ENCODE measurements at places on chromosomes 6 and 20.

GRCh38 chr20:62417981-62418708 is 9.2 kb downstream of the RBBP8NL start:
- DNase-seq = no peak

DNA sequence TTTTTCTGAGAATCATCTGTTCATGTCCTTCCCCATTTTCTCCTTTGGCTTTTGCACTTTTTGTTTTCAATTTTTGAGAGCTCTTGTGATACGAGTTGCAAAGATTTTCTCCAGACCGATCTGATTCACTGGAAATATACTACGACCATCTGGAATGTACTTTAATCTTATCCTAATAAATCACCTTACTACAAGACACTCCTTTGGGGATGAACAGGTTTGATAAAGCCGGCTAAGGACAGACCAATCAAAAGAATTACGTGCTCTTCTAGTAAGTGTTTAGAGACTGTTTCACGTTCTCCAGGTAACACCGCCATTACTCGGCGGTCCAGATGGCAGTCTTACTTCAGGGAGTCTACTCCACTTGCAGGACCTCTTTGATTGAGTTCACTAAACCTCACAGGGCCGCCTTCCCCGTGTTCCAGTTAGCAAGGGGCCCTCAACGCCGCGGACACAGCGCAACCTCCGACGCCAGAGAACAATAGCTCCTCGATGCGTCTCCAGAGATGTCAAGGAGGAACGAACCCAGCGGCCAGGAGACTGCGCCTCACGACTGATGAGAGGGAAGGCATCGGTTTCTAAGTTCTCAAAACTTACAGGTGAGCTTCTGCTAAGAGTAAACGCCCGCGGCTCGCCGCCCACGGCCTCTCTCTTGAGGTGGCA is 920 bp upstream of the WTAP start:
- no peak for DNase-seq

GRCh38 chr20:56420028-56420427 is 8.0 kb downstream of the CASS4 start:
- no peak for DNase-seq

DNA sequence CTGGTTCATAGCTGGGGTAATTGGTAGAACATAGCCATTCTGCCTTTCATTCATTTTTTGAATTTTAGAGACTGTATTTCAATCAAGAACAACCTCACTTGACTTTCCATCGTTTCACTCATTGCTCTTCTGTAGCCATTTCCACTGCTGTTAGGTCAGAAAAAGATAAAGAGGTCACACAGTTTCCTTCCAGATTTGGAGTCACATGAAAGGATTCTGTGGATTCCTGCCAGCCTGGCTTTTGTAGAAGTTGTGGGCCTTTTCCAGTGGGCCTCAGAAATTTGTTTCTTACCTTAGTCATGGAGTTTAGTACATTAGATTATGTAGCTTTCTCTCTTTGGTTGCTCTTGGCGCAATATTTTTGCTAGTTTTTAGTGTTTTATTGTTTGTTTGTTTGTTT is 157.8 kb downstream of the SASH1 start:
- no peak for DNase-seq

- DNase-seq = no peak
Observed at GRCh38 chr20:8527998-8528723, 396.1 kb downstream of the PLCB1 start.

DNA sequence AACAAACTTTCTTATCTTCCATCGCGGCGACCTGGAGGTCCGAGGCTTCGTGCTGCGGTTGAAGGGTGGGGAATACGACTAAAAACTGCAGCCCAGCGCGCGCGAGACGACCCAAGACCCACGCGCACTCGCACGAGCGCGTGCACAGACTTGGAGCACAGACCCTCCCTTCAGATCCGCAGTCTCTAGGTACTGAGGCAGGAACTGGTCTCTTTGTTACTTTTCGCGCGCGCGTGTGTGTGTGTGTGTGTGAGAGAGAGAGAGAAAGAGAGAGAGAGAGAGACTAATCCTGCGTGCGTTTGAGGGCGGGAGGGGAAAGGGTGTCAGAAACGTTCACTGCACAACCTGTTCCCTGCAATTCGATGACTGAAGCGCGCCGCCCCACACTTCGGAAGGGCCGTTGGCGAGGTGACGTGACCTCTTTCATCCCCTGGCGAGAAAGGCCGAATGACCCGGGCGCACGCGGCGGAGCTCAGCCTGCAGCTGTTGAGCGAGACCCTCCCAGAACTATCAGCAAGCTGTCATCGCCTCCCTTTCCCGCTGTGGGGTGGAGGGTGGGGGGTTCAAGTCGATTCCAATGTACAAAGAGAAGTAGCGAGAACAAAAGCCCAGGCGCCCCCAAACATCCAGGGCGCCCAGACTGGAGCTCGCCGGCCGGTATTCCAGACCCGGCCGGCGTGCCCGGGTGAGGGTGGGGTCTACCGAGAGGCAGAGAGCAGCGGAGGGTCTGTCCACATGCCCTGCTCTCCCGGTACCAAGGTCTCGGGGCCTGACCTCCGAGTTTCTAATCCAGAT is 1.5 kb upstream of the TUBB2B start:
- no peak for DNase-seq

GRCh38 chr6:132725947-132726607 is 12.2 kb upstream of the VNN1 start:
- DNase-seq = no peak

GRCh38 chr6:159444056-159444760 is 248.8 kb downstream of the SOD2 start:
- DNase-seq = no peak

DNA sequence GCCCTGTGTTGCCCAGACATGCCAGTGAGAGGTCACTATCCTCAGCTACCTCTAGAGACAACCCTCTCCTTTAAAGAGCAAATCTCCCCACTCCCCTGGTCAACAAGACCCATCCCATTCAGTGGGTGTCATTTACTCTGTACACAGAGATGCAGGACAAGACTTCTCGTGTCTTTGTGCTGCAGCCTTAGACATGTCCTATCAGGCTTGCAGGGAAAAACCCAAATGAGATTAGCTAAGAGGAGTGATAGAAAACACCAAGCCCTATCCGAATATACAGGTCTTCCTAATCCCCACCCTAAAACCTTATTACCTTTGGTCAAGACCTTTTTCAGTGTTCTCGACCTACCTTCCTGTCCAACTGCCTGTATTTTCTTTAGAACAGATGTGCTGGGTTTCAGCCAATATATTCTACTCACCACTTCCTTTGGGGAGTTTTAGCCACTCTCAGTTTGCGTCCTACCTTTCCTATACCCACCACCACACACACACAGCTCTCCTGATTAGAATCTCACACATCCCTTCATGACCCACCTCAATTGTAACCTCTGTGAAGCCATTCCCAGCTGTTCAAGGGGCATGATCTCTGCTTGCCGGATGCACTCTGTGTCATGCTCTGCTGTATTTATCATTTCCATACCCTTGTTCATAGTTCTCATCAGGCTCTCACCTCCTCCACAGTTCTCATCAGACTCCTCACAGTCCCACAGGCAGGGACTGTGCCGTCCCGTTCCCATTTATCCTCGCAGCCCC is 39.7 kb downstream of the TRAM2 start:
- no peak for DNase-seq

- DNase-seq = no peak
Observed at GRCh38 chr20:38298768-38299288, 5.1 kb upstream of the BPI start.

- no peak for DNase-seq
Observed at GRCh38 chr6:166578536-166579236, 7.8 kb downstream of the RAMACL start.

DNA sequence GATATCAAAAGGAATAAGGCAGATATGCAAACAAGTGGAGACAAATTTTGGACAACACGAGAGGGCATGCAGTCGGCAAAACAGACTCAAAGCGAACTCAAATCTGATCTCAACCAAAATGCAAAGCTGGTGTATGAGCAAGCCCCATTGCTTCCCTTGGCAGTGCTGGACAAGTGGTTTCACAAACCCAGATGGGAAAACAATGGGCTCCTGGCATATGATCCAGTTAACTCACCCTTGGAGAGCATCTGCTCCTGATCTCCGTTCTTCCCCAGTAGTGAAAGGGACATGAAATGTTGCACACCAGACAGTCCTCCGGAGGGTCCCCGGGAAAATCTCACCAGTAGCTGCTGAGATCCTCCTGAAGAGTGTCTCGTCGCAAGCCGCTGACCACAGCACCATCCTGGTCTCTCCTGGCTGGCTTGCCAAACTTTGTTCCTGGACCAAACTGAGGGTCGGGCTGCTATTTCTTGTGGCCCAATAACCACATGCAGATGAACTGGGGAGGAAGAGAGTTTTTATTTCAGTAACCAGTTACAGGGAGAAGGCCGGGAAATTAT is 84.3 kb upstream of the THBS2 start:
- DNase-seq = no peak

DNA sequence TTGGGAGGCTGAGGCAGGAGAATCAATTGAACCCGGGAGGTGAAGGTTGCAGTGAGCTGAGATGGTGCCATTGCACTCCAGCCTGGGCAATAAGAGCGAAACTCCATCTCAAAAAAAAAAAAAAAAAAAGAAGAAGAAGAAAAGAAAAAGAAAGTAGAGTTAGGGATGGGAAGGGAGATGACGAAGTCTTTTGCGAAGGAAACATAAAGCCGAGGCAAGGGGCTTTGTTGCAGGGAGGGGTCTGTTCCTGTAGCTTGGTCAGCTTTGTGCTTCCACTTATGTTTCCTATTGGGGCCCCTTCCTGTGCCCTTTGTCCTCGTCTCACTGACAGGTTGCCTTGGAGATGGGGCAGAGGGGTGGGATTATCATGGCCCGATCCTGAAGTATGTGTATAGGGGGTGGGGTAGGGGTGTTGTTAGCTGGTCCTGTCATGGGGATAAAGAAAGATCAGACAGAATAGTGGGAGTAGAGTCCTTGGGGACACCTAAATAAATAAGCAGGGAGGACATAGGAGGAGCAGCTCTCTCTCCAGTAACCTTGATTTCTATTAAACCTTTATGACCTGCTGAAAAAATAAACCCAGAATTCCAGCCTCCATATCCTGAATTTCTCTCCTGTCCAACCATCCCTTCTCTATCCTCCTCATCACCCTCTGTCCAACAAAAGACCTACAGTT is 1.1 kb upstream of the CLIC1 start:
- no peak for DNase-seq

DNA sequence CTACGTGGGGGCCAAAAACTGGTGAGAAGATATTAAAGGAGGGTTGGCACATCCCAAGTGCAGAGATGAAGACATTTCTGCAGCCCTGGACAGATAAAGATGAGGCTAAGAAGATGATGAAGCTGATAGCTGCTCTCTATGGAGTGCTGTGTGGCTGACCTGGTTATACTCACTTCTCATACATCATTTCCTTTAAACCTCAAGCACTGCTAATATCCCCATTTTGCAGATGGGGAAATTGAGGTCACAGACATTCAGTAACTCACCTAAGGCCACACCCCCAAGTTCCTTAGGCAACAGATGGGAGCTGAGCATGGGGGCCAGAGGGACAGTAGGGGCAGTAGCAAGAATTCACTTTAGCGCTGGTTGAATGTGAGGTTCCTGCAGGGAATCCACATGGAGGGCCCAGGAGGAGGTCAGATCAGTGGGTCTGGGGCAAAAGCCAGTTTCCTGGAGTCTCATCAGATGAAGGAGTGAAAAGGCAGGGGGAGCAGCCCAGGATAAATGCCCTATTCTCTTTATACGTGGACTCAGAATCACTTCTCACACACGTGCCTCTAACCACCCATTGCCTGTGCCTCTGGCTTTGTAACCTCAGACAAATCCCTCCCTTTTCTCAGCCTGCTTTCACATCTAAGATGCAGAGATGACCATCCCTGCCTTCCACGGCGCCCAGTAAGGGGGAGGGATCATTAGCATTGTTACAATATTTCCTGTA is 125.8 kb downstream of the NFATC2 start:
- DNase-seq = no peak

- no peak for DNase-seq
Observed at GRCh38 chr6:143370812-143371370, 79.6 kb downstream of the ADAT2 start.

DNA sequence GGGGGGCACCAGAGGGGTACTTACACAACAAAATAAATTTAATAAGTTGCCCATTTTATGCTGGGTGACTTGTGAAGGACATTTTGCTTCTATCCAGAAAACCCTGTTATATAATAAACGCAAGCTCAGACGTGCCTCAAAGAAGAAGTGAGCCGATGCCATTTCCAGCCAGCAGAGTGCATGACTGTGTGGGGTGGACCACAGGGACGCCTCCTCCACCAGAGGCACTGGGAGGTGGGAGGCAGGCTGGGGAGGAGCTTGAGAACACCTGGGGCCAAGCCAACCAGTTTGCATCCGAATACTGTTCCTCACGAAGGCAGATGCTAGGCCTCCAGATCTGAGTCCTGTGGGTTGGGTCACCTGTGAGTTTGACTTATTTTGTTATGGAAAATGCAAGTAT is 363.8 kb downstream of the RNGTT start:
- no peak for DNase-seq

GRCh38 chr6:35177157-35177556 is 36.0 kb upstream of the TCP11 start:
- DNase-seq = no peak

- no peak for DNase-seq
Observed at GRCh38 chr6:15845492-15845891, 182.7 kb upstream of the DTNBP1 start.

DNA sequence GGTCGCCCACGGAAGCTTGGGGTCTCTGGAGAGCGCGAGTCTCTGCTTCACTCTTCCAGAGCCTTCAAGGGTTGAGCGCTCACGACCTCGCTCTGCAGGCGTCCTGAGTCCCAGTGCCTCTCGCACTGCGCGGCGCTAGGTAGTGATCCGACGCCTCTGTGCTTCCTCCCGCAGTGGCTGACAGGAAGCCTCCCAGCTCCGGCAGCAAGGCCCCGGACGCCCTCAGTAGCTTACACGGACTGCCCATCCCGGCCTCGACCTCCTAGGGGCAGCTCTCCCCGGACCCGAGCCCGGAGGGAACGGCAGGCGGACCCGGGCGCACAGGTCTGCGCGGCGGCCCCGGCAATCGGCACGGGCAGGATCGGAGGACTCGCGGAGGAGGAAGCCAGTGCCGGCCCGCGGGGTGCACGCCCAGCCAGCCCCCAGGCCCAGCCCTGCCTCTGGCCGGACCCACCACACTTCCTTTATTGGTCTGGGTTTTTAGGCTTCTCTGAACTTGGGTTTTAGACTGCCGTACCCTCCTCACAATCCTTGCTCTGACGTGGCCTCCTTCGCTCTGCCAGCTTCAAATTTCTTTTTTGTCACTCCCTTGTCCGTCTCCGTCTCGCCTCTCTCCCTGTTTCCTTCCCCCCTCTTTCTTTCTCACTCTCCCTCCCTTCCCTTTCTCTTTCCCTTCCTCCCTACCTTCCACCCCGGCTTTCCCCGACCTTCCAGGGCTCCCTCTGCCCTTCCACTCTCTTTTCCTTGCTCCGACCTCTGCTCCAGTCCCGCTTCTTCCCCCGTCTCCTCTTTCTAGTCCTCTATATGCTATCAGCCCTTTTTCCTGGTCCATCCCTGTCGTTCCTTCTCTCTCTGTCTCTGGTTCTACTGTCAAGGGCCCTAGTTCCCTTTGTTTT is 9.1 kb downstream of the PAX1 start:
- no peak for DNase-seq

- DNase-seq = no peak
Observed at GRCh38 chr20:62907384-62908317, 18.7 kb downstream of the DIDO1 start.

DNA sequence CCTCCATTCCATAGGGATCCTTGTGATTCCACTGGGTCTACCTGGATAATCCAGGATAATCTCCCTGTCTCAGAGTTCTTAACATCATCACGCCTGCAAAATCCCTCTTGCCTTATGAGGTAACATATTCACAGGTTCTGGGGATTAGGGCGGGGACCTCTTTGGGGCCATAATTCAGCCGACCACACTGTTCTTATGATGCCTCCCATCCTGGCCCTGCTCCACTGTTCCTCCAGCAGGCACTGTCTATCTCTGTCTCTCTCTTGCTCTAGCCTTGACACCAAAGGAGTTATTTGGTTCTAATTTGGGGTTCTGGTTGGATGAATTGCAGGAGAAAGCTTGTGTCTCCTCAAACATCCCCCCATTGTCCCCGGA is 168.1 kb downstream of the NFATC2 start:
- DNase-seq = no peak

All from dorsolateral prefrontal cortex (tissue), 122 donors.